ENCODE measurements at places on chromosomes 4 and X. TPM values are rescaled to one million over a fixed set of nuclear protein-coding genes. Genes with fewer than 3 reads are reported as not detected.

The CETN2 gene
- total RNA-seq: 54.7 TPM

The DNAAF6 gene
- total RNA-seq: not detected

The DSPP gene
- not detected for total RNA-seq

The SORCS2 gene
- 0.29 TPM for total RNA-seq

The STBD1 gene
- total RNA-seq: 10.0 TPM

The PDZD11 gene
- 62.4 TPM for total RNA-seq

The NEUROG2 gene
- not detected for total RNA-seq

The MND1 gene
- 2.2 TPM for total RNA-seq

The SMIM10L2A gene
- total RNA-seq: 1.2 TPM

The PPEF2 gene
- total RNA-seq: not detected

The XK gene
- under 0.01 TPM for total RNA-seq

The RBM46 gene
- total RNA-seq: 0.15 TPM

The CCKAR gene
- 25.2 TPM for total RNA-seq

The SMC1A gene
- total RNA-seq: 9.1 TPM

The FSTL5 gene
- under 0.01 TPM for total RNA-seq

Data from smooth muscle cell of trachea (primary cell).